ENCODE measurements at places on chromosomes 2 and 18.

- no peak for DNase-seq
Measured at GRCh38 chr2:62306751-62307468, 111.0 kb downstream of the B3GNT2 start.

- DNase-seq, result no peak
Measured at GRCh38 chr2:74168739-74169138, 9.9 kb downstream of the MOB1A start.

GRCh38 chr2:217551252-217551899, 451.4 kb downstream of the TNS1 start:
- DNase-seq, result no peak

DNA sequence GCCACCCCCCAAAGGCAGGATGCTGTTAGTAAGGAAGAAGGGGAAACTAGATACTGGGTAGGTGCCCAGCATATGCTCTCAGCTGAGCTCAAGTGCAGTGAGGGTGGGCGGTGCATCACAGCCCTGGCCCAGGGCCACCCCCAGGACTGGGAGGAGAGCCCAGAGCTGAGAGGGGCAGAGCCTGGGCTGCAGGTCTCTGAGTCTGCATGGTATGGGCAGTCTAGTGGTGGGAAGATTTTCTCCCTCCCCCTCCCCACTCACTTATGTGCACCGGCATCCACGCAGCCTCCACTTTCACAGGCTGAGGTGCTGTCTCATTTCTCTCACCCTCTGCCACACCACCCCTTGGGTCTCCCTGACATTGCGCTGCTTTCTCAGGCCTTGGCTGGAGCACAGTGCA, 48.5 kb upstream of the CAB39 start:
- no peak for DNase-seq

DNA sequence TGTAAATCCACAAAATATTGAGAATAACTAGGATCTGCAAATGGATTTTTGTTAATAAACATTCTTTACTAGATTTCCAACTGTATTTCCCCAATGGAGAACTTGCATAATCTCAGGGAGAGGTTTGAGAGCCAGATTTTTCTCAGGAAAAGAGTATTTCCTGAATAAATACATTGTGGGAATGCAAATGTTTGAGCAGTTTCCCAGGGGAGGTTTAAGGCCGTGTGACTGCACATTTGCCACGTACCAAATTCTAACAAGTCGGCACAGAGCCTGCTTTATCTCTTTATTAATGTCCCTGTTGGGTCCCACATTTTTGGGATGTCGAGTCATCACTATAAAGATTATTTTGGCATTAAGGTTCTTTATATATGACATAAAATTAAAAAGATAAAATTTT, 27.0 kb downstream of the TFPI start:
- DNase-seq, result no peak

GRCh38 chr2:172772633-172773032, 37.0 kb downstream of the RAPGEF4 start:
- no peak for DNase-seq

DNA sequence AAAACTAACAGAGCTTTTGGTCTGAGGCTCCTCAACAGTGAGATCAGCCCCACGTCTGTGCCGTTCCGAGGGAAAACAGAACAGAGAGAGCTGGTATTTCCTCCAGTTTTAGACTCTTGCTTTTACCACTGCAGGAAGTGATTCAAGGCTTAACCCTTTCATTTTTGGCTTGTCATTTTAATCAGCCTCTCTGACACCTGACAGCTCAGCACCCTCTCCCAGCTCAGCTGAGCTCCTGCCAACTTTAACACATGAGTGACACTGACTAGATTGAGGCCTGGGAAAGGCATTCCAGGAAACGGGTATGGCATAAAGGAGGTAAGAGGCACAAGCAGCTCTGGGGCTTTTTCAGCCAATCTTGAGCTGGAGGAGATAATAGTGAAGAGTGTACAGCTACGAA, 239.4 kb upstream of the SKOR2 start:
- no peak for DNase-seq

GRCh38 chr2:230677201-230677946, 35.3 kb upstream of the CAB39 start:
- DNase-seq, result no peak

DNA sequence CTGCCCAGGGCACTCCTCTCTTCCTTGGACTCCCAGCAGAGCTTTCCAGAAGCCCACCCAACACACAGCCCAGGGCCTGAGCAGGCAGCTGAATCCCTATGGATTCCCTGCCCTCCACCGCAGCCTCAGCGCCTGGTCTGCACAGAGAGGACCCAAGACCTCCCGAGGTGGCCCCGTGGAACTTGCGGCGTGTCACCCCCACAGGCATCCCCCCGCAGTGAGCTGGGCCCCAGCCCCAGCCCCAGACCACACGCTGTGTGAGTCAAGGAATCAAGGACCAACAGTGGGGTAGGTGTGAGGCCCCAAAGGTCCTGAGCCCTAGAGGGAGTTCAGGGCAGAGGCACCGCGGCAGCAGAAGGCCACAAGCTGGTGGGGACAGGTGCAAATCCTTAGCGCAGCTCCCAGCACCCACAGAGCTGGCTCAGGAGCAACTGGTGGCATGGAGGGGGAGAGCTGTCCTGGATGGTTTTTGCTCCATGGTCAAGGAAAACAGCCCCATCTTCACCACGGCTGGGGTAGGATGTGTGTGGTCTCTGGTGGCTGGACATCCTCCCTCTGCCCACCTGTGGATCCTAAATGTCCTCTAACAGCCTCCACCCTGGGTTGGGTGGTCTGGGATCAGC, 8.5 kb downstream of the HS6ST1 start:
- peak; percentile 60 for DNase-seq

DNA sequence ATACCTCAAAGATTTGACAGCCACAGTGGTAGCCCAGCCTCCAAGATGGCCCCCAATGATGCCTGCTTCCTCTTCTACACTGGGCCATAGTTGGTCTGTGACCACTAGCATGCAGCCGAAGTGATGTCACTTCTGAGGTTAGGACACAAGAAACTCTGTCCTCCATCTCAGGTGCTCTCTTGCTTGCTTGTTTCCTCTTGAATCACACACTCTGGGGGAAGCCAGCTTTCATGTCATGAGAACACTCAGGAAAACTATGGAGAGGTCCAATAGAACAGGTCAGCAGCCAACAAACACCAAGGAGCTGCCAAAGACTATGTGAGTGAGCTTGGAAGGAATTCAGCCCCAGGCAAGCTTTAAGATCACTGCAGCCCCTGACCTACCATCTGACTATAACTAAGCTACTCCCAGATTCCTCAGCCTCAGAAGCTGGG, 3.3 kb upstream of the ADAM17 start:
- no peak for DNase-seq

- no peak for DNase-seq
Measured at GRCh38 chr2:86566158-86566820, 3.0 kb upstream of the CHMP3 start.

Measured in upper lobe of right lung (tissue), 1 donor.